SK-N-MC (cell line): ENCODE measurements at places on chromosomes 2 and 18.

GRCh38 chr2:26740890-26741302 is 23.2 kb upstream of the SLC35F6 start:
- no peak for DNase-seq

GRCh38 chr2:37645362-37645761 is 26.1 kb downstream of the CDC42EP3 start:
- no peak for DNase-seq

- no peak for DNase-seq
Observed at GRCh38 chr2:101464841-101465240, 10.1 kb downstream of the RFX8 start.

DNA sequence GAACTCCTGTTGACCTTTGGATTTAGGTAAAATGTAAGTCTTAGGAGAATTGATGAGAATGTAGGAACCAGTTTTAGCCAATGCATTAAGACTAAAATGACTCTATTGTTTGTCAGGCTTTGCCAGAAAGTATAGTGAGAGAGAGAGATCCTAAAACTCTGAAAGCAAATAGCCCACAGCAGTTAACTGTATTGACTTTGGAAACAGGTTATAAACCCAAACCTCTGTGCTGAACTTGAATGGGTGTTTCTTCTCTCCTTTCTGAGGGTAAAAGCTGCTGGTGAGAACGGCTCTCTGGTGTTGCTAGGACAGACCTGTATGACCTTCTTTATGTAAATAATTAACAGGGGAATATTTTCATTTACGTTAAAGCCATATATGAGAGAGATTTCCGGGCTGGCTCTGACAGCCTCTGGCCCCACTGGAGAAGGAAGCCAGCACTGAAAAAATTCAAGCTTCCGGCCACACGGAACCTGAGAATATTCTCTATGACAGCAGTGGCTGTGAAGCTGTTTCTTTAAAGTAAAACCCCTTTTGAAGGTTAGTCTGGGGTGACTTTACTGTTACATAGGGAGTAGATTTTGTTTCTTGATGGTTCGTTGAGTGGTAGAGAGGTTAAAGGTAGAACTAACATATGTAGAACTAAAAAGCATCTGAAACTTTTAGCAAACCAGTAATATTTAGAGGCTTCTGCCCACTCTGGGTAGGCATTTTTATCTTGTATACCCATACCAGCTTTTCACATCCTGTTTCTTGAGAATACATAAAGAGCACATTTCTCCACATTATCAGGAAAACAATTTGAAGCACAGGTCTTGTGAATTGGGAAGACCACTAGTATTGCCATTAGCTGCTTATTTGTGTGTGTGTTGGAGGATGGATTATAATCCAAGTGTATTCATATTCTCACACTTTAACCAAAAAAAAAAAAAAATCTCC is 123.8 kb downstream of the SPTBN1 start:
- no peak for DNase-seq

DNA sequence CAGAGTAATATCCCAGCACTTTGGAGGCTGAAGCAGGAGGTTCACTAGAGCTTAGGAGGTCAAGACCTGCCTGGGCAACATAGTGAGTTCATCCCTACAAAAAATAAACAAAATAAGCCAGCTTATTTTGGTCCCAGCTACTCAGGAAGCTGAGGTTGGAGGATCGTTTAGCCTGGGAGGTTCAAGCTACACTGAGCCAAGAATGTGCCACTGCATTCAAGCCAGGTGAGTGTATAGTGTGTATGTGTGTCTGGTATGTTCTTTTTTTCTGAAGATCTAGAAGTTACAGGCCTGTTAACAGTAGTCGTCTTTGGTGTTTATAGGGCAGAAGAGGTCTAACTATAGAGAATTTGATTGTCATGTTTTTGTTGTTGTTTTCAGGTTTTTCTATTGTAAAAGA is 40.2 kb downstream of the ZC3H15 start:
- DNase-seq = no peak

GRCh38 chr18:61771861-61772260 is 120.9 kb downstream of the RNF152 start:
- DNase-seq = no peak

DNA sequence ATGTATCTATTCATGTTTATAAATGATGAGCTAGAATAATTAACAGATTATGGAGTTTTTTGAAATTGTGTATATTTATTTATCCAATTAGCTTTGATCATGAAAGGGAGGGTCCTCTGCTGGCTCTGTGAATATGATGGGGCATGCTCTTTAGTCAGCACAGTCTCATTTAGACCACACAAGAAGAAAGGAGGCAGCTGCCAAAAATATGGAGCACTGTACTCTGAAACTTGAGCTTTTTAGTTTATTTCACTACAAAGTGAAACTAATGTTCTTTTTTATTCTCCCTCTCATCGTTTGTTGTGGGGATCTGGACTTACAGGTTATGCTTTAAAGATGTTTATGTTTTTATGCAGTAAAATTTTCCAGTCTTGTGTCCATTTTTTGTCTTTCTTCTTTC is 266.9 kb upstream of the GULP1 start:
- no peak for DNase-seq

DNA sequence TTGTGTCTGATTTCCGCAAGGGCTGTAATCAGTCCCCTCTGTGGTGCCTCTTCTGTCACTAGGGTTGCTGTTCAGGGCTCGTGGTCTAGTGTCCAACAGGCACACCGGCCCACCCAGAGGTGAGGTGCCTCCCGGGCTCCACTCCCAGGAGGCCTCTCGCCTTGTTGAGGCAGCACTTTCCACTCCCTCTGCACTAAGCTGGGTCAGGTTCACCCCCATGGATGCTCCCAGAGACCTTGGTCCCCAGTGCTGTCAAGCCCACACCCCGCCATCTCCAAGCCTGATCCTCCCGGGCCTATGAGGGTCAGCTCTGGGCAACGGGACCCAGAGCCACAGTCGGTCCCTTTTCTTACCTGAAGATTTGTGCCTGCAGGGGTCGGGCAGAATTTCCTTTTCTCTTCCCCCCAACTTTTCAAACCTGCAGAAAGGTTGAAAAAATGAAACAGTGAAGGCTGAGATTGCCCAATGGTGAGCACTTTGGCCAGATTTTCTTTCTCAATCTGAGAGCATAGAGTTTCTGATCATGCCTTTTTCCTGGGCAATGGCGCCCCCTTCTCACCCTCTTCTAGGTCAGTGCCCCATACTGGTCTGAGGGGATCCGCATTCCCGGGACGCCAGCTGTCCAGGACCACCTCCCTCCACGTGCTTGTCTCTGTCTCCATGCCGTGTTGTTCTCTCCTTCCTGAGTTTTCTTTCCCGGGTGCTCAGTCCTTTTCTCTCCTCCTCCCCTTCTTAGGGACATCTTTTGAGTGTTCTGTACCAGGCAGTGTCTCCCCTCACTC is 148.0 kb downstream of the ASB1 start:
- DNase-seq = no peak

DNA sequence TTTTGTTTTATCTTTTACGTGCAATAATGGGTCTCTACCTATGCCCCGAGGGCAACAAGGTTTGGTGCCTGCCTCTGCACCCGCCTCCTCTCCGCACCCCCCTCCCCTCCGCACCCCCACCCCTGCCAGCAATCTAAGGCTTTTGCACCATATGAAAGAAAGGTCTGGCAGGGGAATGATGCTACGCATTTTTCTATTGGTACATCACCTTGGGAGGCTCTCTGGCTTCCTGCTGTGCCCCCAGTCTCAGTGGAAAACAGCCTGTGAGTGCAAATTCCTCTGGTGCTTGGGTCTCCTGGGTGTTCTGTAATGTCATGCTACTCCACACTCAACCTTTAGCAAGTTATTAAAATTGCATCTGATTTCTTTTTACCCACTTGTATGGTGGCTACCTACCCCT is 161.3 kb upstream of the SMAD7 start:
- DNase-seq = no peak

GRCh38 chr2:233966388-233966787 is 49.2 kb downstream of the TRPM8 start:
- DNase-seq = no peak

- peak; percentile 32 for DNase-seq
Observed at GRCh38 chr2:55718165-55719008, 24.7 kb upstream of the PNPT1 start.

DNA sequence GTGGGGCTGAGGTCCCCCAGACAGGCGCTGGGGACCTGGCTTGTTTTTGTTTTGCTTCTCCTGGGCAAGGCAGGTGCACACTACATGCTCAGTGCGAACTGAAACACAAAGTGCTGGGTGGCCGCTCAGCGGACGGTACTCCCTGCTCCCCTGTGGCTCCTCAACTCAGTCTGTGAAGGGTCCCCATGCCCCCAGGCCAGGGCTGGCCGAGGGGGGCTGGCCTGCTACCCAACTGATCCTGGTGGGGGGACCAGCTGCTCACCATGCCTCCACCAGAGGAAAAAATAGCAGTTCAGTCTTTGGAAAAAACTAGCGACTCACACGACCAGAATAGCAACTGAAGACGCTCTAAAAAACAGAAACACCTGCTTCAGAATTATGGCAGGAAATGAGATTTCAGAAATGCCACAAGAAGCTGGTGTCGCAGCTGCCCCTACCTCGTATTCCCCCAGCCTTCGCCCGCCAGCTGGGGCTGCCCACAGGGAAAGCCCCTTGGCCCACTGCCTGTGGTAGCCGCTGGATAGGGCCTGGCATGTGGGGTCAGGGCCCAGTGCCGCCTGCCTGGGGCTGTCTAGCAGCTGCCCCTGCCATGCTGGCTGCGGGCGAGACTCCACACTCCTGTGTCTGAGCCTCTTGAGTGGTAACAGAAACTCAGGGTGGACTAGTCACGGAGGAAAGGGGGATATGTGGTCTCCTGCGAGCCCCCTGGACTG is 43.7 kb downstream of the MEX3C start:
- no peak for DNase-seq

- no peak for DNase-seq
Observed at GRCh38 chr2:143803936-143804335, 674.7 kb downstream of the ARHGAP15 start.

- DNase-seq = no peak
Observed at GRCh38 chr2:42725657-42726056, 38.3 kb downstream of the OXER1 start.

- DNase-seq = no peak
Observed at GRCh38 chr18:79687806-79688205, 8.2 kb downstream of the CTDP1 start.

GRCh38 chr2:71928734-71929481 is 218.8 kb downstream of the CYP26B1 start:
- DNase-seq = no peak

- no peak for DNase-seq
Observed at GRCh38 chr2:182767578-182767977, 51.5 kb downstream of the DNAJC10 start.

- no peak for DNase-seq
Observed at GRCh38 chr2:136212426-136213378, 94.8 kb upstream of the CXCR4 start.

- DNase-seq = no peak
Observed at GRCh38 chr2:113979191-113980128, 89.6 kb downstream of the ACTR3 start.

- DNase-seq = no peak
Observed at GRCh38 chr18:78890388-78890787, 89.2 kb upstream of the SALL3 start.

GRCh38 chr2:44996356-44996755 is 12.9 kb downstream of the SIX2 start:
- DNase-seq = no peak
